Kidney epithelial cell (primary cell): ENCODE measurements at places on chromosomes 2 and 18. TPM values are rescaled to one million over a fixed set of nuclear protein-coding genes. Genes with fewer than 3 reads are reported as not detected.

GRCh38 chr2:12588986-12589385, 127.8 kb upstream of the TRIB2 start:
- DNase-seq = no peak

The TMEM37 gene
- 1.2 TPM in 1 of 2 replicates, not detected in the other for total RNA-seq

DNA sequence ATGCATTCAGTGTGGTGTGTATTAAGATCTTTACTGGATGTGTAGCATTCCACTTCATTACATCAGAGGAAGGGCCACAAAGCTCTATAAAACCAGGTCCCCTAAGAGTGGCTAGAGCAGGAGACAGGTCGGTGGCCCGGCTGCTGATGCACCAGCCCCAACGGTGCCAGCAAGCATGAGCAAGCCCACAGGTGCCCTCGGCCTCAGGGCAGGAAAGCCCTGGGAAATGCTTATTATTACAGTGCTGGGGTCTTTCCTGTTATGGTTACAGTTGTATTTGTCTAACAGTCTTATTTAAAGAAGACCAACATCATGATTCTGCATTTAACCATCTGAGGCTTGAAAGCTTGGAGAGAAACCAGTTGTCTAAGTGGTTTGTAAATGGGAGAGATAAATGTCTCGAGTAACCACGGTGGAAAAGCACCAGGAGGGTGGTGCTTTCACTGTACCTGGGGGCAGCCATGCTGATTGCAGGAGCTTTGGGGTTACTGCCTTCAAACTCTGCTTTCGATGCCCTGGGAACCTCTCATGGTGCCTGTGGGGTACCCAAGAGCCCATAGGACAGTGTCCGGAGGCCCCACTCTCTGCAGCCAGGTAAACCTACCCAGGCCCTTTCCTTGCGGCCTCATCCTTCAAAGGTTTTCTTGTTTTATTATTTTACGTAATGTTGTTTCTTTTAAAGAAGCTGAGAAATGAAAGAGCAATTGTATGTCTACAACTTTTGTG, 133.1 kb downstream of the SH3RF3 start:
- DNase-seq = no peak

The UGT1A10 gene
- total RNA-seq = not detected in 2 replicates

The EPB41L3 gene
- total RNA-seq = 37.4 and 43.0 TPM in 2 replicates

GRCh38 chr2:72325592-72326422, 178.1 kb upstream of the CYP26B1 start:
- DNase-seq = no peak

The ABCG8 gene
- total RNA-seq = not detected in 2 replicates

GRCh38 chr2:127707890-127708648, 6.8 kb downstream of the SFT2D3 start:
- no peak for DNase-seq

The TLX2 gene
- total RNA-seq = 0.27 TPM in 1 of 2 replicates, not detected in the other

- DNase-seq = no peak
Observed at GRCh38 chr2:239029958-239030357, 182.1 kb downstream of the TWIST2 start.

GRCh38 chr2:60552078-60552850, 1.2 kb downstream of the BCL11A start:
- DNase-seq = no peak

The CENPA gene
- 2.4 and 4.9 TPM in 2 replicates for total RNA-seq

DNA sequence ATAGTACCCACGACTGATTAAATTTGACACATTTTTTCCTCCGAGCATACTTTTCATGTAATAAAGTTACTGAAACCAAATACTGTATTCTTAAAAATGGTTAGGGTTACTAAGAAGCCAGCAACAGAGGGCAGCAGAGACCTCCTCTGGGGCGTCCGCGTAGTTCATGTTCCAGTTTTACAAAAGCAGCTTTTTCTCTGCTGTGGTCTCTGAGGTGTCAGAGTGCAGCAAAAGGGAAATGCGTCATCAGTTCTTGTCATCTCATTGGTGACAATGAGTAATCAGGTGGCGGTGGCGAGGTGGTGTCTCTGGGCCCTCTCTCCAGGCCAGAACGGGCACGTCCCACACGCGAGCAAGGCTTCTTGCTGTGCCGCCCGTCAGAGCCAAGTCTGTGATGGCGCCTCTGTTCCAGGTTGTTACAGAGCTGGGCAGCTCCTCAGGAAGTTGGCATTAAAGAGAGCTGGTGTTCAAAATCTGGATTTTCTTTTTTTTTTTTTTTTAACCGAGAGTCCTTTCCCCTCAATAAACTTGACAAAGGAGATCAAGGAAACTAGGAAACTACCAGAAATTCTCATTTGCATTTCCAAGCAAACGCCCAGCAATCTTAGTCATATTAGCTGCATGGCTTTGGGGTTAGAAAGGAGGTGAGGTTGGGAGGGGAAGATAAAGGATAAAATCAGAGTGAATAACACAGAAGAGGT, 98.6 kb upstream of the BZW1 start:
- peak; percentile 87 for DNase-seq

The NOSTRIN gene
- 0.42 and 0.89 TPM in 2 replicates for total RNA-seq

DNA sequence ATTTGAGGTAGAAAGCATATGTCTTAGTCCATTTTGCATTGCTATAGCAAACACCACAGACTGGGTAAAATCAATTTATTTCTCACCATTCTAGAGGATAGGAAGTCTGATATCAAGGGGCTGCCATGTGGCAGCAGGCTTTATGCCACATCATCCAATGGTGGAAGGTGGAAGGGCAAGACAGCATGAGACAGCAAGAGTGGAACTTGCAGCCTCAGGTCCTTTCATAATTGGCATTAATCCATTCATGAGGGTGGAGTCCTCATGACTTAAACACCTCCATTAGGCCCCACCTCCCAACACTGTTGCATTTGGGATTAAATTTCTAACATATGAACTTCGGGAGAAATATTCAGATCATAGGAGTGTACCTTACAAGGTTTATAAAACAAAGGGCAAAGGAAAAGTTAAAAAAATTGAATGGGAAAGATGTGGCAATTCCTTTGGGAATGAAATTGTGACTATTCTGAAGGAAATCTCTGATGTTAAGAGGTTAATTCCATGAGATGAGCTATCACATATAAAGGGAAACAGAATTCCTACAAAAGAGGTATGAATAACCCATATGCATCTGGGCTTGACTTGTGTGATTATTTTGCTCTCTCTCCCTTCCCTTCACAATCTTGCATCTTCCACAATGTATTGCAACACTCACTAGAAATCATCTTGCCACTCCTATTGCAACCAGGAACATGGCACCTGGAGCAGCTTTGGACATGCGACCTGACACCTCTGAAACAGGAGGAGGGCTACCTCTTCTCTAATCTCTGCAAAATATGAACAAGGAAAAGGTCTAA, 507.8 kb downstream of the EPHA4 start:
- no peak for DNase-seq

DNA sequence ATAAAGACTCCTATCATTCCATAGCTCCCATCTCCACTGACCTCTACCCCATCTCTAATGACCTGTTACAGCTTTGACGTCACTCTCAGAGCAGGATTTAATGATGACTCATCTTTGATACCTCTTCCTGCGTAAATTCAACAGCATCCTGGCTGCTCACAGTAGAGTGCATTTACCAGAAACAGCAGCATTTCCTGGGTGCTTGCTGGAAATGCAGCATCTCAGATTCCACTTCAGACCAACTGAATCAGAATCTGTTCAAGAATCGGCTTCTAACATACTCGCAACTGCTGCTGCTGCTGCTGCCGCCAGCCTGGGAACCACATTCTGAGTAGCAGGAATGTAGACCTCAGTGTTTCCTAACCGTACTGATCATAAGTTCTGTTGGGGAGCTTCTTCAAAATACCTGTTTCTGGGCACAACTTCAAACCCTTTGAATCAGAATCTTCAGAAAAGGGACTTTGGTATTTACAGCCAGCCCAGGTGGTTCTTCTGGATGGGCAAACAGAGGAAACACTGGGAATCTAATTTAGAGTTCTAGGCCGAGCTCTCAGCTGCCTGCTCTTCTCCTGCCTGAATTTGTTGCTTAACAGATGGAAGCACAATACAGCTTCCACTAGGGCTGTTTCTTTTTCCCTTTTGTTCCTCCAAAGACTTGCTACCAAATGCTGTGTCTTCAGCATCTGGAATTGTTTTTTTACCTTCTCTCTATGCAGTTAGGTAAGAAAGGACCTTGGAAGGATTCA, 241.4 kb downstream of the NCKAP5 start:
- DNase-seq = no peak

The GALNT14 gene
- total RNA-seq = 47.3 and 54.6 TPM in 2 replicates

The IL36G gene
- total RNA-seq = not detected in 2 replicates

The NOL4 gene
- 0.42 TPM in 1 of 2 replicates, not detected in the other for total RNA-seq

The ADRA2B gene
- total RNA-seq = 0.07 and 0.13 TPM in 2 replicates

GRCh38 chr2:171244466-171244969, 83.8 kb upstream of the TLK1 start:
- no peak for DNase-seq

DNA sequence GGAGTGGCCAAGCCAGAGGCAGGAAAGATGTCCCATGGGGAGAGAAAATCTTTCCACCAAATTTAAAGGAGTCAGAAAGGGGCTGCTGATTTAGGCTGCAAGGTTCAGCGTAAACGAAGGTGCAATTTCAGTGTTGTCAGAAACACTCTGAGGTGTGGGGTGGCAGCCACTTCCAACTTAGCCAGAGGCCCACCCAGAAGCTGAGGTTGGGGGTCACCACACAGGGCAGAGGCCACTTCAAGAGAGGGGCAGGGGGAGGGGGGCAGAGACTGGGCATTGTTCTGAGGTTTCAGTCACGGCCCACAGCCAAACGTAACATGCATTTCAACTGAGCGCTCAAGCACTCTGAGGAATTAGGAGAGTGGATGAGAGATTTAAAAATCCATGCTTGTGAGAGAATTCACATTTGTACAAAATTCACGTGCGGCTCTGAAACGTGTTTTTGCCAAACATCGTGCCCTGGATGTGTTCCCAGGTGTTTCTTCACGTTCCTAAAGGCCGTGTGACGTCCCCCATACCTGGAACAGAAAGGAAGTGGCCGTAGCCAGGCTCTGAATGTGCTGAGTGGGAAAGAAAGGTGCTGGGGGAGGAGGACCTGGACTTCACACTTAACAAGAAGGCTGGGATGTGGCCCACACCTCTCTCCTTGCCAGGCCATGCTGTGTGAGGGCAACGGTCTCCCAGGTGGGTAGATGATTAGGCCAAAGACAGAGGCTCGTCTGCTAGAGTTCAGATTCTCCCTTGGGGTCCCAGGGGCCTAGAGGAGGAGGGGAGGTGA, 19.5 kb upstream of the BOK start:
- DNase-seq = no peak

GRCh38 chr2:239177908-239178307, 222.9 kb downstream of the HDAC4 start:
- no peak for DNase-seq

The HOXD9 gene
- 11.6 and 12.2 TPM in 2 replicates for total RNA-seq

The LHCGR gene
- not detected in 2 replicates for total RNA-seq

DNA sequence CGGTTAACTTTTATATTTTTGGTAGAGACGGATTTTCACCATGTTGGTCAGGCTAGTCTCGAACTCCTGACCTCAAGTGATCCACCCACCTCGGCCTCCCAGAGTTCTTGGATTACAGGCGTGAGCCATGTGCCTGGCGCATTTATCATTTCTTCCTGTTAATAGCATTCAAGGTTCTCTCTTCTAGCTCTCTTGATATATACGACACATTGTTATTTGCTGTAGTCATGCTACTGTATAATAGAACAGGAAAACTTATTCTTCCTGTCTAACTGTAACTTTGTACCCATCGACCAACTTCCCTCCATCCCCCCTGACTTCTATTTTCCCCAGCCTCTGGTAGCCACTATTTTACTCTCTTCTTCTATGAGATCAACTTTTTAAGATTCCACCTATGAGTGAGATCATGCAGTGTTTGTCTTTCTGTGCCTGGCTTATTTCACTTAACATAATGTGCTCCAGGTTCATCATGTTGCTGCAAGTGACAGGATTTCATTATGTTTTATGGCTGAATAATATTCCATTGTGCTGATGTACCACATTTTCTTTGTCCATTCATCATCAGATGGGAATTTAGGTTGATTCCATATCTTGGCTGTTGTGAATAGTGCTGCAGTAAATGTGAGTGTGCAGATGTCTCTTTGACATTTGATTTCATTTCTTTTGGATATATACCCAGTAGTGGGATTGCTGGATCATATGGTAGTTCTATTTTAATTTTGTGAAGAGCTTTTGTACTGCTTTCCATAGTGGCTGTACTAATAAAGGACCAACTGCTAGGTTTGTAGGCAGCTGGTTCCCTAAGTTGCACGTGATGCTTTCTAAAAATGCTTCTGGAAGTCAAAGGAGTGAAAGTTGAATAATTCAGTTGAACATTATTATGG, 205.2 kb downstream of the PRKCE start:
- DNase-seq = no peak

The SOX11 gene
- total RNA-seq = 75.6 and 81.7 TPM in 2 replicates

- DNase-seq = no peak
Observed at GRCh38 chr18:70294471-70295191, 5.8 kb downstream of the SOCS6 start.

The AP1S3 gene
- 21.4 and 22.4 TPM in 2 replicates for total RNA-seq

The GKN1 gene
- total RNA-seq = 0.25 TPM in 1 of 2 replicates, not detected in the other

The SCN7A gene
- total RNA-seq = 0.08 and 0.34 TPM in 2 replicates

DNA sequence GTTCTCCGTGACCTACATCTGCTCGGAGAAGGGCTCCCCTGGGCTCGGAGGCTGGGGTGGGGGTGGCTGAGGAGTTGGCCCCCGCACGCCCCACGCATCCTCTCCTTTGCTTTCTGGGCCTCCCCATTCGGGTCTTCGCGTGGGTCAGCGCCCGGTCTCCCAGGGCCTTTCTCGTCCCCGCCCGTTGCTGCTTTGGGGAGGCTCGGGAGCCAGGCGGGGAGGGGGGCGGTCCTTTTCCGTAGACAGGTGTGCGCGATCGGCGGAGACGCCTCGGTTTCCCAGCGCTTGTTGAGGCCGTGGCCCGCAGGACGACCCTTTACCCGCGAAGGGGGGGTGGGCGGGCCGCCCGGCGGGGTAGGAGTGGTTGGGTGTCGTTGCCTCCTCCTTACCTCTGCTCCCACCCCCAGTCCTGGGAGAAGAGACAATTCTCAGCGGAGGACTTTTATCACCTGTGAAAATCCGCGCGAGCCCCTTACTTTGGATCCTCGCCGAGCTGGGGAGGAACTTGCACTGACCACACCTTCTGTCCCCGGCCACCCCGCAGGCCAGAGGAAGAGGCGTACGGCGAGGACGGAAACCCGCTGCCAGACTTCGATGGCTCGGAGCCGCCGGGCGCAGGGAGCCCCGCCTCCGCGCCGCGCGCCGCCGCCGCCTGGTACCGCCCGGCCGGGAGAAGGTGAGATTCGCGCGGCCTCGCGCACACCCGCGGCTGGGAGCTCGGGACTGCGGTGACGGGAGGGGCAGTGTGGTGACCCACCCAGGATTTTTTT, 2.6 kb downstream of the ADCYAP1 start:
- no peak for DNase-seq

GRCh38 chr2:125227843-125228392, 1202.8 kb downstream of the CNTNAP5 start:
- DNase-seq = no peak

GRCh38 chr2:39629646-39630045, 36.1 kb upstream of the TMEM178A start:
- no peak for DNase-seq

The MEIS1 gene
- total RNA-seq = 3.6 and 8.2 TPM in 2 replicates

The SNED1 gene
- 2.2 and 5.1 TPM in 2 replicates for total RNA-seq

- DNase-seq = no peak
Observed at GRCh38 chr2:177588671-177589070, 196.1 kb downstream of the AGPS start.

The SLC9A4 gene
- total RNA-seq = 2.2 and 3.2 TPM in 2 replicates
